ENCODE measurements at places on chromosomes 1 and 21.

GRCh38 chr1:214588963-214589597 lies 13.9 kb upstream of the CENPF start:
- no peak for DNase-seq

DNA sequence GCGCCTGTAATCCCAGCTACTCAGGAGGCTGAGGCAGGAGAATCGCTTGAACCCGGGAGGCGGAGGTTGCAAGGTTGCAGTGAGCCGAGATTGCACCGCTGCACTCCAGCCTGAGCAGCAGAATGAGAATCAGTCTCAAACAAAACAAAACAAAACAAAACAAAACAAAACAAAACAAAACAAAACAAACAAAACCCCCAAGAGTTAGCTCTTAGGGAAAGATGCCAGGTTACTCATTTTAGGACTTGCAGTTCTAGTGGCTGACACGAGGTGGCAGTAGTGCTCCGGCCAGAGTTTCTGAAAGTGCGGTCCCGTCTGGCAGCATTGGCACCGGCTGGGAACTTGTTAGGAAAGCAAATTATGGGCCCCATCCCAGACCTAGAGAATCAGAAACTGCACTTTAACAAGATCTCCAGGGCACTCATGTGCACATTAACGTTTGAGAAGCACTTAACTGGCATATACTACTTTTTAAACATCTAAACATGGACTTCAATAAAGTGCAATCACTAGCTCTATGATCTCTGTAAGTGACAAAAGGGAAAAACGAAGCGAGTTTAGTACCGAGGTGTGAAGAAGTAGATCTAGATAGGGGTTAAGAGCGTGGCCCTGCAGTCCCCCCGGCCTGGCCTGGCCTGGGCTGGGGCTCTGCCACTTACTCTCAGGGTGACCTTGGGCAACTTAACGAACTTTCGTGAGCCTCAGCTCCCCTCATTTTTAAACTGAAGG lies 41.9 kb upstream of the TNFRSF1B start:
- peak; percentile 92 for DNase-seq

- DNase-seq, result peak; percentile 19
Measured at GRCh38 chr21:23960769-23961168, 1646.5 kb downstream of the MRPL39 start.

DNA sequence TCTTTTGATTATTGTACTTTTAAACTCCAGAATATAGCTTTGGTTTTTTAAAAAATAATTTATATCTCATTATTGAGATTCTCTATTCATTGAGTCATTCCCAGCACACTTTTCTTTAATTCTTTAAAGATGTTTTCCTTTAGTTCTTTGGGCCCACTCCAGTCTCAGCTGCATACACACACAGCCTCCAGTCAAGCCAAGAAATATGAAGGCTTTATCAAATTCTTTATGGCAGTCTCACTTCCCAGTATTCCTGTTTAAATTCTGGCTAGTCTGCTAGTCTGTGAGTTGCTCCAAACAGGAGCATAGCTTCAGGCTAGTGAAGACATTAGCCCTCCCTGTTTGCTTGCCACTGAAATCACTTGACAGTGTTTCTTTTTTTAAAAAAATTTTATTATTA lies 61.2 kb downstream of the CRP start:
- DNase-seq, result no peak

DNA sequence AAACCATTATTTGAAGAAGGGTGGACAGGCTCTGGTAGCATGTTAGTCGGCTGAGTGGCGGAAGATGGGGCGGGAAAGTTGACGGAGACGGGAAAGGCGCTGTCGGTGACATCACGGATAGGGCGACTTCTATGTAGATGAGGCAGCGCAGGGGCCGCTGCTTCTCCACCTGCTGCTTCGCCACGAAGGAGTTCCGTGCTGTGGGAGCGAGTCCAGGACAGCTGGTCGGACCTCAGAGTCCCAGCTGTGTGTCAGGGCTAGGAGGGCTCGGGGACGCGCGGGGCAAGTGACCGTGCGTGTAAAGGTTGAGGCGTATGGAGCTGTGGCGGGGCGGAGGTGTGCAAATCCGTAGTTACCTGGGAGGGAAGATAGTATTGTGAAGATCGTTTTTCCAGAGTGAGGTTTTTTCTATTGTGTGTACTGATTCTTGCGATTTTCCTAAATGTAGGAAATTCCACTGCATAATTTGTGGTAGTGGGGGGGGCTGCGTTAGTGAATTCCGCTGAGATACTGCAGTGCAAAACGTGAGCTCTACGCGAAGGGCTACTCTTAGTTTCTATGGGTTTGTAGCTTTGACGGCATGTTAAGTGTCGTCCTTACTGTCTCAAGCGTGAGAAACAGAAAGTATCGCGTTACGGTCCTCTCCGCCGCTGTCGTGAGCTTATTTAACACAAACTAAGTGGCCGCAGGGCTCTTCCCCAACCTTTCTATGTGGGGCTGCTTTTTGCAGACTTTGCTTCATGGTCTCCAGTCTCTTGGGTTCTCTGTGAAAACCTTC lies 111.2 kb upstream of the NBPF11 start:
- DNase-seq, result peak; percentile 62

- DNase-seq, result no peak
Measured at GRCh38 chr1:28601696-28602095, 9.6 kb downstream of the RAB42 start.

GRCh38 chr1:175792136-175792535 lies 48.7 kb upstream of the TNR start:
- DNase-seq, result no peak

- no peak for DNase-seq
Measured at GRCh38 chr1:53043271-53043670, 18.7 kb upstream of the PODN start.

All from suppressor macrophage (primary cell).